ENCODE measurements at places on chromosomes 6 and 20. TPM values are rescaled to one million over a fixed set of nuclear protein-coding genes. Genes with fewer than 3 reads are reported as not detected.

Gene METTL24
- total RNA-seq: not detected

Gene HLA-DPA1
- total RNA-seq: 2.0 TPM

Gene SSTR4
- not detected for total RNA-seq

Gene ZNF343
- total RNA-seq: 10.1 TPM

GRCh38 chr6:1596088-1596852 is 13.4 kb upstream of the FOXC1 start:
- DNase-seq: peak; percentile 49

GRCh38 chr6:40436685-40437604 is 150.2 kb downstream of the LRFN2 start:
- DNase-seq: peak; percentile 68

GRCh38 chr6:30446259-30446658 is 43.0 kb upstream of the HLA-E start:
- DNase-seq: no peak

GRCh38 chr20:36102809-36103596 is 51.5 kb upstream of the EPB41L1 start:
- DNase-seq: no peak

DNA sequence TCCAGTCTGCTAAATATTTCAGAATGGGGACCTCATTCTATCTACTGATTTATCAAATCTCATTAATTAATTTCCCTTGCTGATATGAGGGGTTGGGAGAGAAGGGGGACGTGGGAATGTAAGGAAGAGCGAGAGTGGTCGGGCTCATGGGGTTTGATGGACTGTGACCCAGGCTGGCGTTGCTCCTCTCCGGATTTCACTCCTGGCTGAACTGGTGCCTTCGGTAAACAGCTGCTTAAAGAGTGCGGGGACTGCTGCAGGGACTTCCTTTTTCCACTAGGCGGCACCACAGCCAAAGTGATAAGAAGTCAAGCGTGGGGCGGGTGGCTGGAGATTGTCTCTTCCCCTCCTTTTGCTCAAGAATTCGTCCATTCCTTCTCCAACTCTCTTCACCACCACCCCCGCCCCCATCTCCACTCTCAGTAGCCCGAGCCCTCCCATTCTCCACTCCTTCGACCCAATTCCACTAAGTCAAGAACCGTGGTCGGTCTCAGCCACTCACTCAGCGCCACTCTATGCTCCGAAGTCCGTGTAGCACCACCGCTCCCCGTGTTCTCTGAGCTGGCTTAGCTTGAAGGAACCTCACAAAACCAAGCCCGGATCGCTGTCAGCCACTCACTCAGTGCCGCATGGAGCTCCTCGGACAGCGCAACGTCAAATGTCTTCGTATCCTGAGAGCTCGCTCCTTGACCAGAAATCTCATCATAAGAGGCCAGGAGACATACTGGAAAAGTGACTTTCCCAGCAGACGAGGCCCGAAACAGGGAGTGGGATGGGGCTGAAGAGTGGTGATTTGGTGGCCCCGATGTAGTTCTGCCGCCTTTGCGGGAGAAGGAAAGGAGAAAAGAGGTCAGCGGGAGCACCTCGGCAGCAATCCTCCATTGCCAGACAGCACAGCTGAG is 9.7 kb downstream of the TRIM31 start:
- DNase-seq: peak; percentile 93

- peak; percentile 18 for DNase-seq
Measured at GRCh38 chr6:47690214-47690613, 8.2 kb upstream of the ADGRF4 start.

DNA sequence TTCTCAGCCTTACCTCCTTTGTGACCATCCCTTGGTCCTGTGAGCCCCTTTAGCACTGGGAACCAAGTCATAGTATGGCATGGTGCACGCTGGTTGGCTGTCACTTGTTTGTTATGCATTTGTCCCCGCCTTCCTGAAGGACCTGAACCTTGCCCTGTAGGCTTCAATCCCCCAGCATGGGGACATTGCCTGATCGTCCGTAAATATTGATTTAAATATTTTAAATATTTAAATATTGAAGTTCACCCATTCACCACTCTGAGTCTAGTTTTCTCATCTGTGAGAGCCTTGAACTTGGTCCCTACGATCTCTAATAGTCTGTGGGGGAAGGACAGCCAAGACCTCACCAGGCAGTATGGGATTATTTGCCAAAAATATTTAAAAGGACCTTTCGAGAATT is 23.8 kb upstream of the PREX1 start:
- DNase-seq: no peak

GRCh38 chr20:23234311-23235078 is 116.1 kb upstream of the NXT1 start:
- peak; percentile 52 for DNase-seq

All from M059J (cell line).